ENCODE measurements at places on chromosomes 1 and 21.

- DNase-seq: no peak
These were observed 45.5 kb downstream of the PRDM15 start for GRCh38 chr21:41833497-41834115.

DNA sequence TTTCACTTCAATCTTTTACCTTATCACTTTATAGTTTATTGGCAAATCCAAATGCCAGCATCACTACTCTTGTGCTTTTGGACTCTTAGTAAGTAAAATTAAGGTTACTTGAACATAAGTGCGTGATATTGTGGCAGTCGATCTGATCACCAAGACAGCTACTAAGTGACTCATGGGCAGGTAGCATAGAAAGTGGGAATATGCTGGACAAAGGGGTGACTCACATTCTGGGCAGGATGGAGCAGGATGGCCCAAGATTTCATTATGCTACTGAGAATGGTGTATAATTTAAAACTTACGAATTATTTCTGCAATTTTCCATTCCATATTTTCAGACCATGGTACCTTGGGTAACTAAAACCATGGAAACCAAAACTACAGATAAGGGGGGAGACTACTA, 120.2 kb downstream of the ROR1 start:
- no peak for DNase-seq

DNA sequence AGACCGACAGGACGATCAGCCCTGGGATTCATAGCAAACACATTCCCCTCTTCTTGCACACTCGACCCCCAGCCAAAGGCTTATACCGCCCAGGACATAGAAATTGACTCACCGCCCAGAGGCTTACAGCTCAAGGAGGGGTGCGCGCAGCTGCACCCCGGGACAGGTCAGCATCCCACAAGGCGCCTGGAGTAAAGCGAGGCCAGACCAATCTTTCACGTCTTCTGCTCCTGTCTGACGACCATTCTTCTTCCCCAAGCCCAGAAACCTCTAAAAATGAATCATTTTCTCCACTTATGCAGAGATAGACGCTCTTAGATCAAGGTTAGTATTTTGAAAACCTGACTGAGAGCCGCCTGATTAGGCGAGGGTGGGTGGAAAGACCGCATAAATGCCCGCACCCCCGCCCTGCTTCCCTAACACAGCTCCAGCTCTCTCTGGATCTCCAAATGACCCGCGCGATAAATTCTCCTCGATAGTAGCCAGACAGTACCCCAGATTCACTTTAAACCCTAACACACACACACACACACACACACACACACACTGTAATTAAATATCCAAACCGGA, 1.9 kb upstream of the LHX8 start:
- no peak for DNase-seq

- DNase-seq: no peak
These were observed 44.3 kb upstream of the IL10 start for GRCh38 chr1:206816390-206817287.

DNA sequence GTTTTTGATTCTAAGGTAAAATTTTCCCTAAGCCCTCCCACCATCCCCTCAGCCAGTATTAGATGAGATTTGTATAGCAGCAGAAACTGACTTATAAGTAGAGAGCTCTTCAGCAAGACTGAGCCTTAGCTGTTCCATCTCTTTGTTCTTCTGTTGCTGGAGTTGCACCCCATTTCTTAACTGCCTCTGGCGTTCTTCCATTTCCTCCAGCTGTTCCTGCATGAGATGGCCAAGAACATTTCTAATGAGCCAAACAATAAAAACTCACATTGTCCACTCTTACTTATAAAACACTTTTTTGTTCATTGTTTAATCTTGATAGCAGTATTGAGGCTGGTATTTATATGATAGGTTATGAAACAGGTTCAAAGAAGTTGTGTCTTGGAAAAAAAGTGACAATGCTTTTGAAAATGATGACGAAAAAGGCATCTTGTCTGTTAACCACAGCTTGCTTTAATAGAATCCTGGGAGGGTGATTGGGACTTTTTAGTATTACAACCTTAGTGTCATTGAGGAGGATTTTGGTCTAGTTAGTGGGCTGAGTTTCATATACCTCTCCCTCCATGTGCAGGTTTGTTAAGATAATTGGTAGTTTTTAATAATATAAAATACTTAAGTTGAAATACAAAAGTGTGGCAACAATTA, 18.3 kb downstream of the SYNC start:
- DNase-seq: no peak

DNA sequence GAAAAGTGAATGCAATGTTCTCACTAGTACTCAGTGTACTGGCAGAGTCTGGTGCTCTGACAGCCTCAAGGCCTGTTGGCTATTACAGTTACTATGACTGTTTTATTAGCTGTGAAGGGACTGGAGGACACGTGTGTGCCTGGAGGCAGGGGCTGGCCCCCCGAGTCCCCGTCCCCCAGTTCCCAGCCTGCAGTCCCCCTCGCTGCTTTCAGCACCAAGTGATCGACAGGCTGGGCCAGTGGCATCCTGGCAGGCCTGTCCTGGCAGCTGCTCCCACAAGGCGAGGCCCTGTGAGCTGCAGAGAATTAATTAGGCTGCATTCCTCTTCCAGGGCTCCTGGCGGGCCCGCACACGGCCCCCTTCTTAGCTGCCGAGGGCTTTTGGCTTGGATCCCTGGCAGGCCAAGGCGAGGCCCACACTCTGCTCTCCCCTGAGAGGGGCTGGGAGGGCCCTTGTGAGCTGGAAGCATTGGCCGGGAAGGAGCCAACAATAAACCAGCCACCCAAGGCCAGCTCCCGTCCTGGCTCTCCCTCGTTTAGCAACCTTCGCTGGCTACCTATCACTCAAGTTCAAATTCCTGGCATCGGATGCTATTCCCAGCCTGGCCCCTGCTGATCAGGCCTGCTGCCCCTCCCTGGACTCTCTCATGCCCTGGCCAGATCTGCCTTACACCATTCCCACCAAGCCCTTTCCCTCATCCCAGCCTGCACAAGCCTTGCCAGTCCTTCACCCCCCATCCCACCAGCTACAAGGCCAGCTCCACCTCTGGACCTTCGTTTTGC, 9.8 kb downstream of the EDN2 start:
- no peak for DNase-seq

DNA sequence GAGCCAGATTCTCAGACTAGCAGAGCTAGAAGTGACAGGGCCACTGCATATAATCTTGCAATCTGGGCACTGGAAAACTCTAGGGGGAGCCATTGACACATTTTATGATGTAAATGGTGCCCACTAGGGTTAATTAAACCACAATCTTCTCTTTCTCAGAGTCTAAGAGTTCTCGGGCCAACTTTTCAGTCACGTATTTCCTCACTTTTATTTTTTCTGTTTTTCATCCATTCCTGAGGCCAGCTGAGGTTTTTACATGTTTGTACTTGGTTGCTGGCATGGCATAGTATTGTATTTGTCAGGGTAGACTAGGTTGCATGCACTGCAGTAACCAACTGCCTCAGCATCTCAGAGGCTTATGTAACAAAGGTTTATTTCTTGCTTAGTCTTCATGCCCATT, 138.2 kb downstream of the ZNF326 start:
- DNase-seq: no peak

- DNase-seq: no peak
These were observed 3.6 kb upstream of the PLEKHG5 start for GRCh38 chr1:6495041-6495441.

- peak; percentile 20 for DNase-seq
These were observed 56.2 kb downstream of the RUNX1 start for GRCh38 chr21:34992736-34993398.

GRCh38 chr1:241979071-241979470, 19.8 kb downstream of the MAP1LC3C start:
- DNase-seq: no peak

DNA sequence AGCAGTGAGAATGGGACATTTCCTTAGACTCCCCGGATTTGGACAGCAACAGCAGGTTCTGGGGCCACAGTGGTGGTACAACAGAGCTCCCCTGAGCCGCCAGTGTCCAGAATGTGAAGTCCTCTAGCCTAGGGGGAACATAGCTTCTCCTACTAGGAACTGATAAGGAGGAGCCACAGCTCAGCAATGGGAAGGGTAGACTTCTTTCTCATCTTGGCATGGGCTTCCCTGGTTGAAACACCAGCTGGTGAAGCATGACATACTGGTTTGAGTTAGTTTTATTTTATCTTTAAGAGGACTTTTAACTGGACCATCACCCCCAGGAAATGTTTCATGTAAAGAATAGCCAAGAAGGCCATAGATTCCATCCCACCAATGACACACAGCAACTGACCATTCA, 68.4 kb downstream of the KCNJ15 start:
- DNase-seq: no peak

DNA sequence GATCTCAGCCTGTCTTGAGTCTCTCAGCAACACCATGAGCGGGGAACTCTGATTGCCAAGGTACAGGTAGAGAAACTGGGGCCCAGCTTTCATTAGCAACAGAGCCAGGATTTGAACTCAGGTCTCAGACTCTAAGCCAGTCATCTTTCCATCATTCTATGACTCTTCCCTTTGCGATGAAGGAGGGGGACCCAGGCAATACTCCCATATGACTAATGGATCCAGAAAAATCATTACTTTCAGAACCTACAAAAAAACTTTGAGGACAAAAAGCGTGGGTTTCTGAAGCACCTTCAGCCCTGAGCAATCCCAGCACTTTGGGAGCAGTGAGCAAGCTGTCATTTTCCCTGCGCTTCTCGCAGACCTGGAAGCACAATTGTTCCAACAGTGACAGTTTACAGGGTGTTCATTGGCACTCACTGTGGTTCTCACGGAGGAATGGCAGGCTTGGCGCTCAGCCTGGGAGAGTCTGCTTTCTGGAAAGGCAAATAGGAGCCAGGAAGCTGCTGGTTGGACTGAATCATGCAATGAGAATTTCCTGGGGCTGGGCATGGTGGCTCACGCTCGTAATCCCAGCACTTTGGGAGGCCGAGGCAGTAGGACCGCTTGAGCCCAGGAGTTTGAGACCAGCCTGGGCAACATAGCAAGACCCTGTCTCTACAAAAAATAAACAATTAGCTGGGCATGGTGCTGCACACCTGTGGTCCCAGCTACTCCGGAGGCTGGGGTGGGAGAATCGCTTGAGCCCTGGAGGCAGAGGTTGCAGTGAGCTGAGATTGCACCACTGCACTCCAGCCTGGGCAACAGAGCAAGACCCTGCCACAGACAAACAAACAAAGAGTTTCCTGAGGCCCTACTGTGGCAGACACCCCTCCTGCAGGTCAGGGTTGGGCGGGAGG, 40.1 kb downstream of the SLC2A7 start:
- DNase-seq: peak; percentile 45

DNA sequence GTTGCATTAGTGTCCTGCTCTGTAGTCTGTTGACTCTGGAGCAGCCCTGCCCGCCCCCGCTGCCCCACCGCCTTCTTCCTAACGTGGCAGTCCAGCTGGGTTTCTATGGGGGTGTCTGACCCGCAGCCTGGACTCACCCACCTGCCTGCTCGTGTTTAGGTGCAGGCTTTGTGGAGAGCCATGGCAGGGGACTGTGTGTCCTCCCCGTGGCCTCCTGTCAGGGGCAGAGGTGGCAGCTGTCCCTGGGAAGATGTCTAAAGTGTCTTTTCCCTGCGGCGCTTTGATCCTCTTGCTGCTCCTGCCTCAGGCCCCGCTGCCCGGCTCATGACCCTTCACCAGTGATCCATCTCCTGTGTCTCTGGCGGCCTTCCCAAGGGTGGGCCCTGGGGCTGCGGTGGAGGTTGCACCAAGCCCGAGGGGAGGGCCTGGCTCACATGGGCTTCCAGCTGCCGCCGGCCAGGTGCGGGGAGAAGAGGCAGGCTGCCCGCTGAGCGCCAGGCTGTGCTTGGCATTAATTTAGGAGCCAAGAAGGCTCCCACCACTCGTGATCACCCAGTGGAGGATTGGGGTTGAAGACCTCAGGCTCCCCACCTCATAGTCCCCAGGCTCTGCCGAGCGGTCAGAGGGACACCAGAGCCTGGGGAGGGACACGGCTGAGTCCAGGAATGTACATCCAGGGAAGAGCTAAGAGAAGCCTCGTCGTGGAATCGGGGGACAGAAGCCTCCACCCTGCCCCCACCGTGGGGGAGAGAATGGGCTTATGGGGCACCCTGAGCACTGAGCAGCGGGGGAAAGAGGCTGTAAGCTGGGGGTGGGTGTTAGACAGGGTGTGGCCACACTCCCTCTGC, 44.1 kb downstream of the COL18A1 start:
- no peak for DNase-seq

DNA sequence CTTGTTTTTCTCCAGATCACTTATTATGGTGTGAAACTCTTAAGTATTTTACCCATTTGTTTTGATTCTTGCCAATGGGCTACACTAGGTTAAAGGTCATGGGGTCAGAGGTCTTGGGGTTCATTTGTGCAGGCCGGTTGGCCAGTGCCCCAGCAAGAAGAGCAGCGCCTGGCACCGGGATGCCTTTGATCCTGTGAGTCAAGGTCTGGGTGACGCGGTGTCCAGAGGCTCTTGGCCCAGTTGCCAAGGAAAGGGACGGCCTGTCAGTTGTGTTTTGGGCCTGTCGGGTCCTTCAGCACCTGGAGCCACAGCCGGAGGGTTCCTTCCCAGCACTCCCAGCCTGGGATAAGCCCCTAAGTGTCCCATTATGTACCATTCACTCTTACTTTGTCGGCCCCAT, 25.1 kb downstream of the RHBG start:
- DNase-seq: no peak

DNA sequence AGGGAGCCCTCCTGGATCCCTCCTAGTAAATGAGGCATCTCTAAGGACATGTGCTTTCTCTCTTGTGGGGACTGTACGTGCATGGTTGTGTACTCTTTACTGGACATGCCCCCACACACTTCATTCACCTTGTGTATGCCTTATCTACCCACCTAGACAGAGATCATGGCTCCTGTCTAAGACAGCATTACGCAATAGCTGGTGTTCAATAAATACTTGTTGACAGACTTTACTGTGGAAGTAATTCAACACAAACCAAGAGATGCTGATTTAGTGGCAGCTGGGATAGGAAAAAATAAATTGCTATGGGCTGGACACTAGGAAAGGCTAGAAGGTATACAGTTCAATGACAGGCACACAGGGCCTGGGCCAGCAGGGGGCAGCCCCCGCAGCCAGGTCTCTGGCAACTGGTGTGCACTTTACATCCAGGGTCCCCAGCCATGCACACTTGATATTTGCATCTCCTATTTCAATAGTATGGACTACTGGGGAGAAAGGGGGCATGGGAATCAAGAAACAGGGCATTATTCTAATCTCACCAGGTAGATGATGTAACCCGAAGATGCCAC, 24.2 kb downstream of the TRABD2B start:
- no peak for DNase-seq

GRCh38 chr1:20742671-20743070, 10.2 kb upstream of the SH2D5 start:
- no peak for DNase-seq

DNA sequence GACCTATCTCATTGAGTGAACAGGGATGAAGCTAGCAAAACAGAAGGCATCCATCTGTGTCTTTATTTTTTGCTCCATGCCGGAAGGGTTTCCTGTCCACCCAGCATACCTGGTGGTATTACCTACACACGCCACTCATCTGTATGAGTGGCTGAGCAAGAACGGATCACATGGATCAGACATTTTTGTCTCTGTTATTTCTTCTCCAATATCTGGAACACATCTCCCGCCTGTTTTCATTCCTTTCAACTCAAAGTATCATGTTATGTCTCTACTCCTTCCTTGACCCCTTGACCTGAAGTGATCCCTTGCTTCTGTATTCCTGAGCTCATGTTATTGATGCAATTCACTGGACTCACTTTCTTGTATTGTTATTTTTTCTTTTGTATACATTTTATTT, 24.7 kb downstream of the ADAMTS1 start:
- DNase-seq: no peak
